GM06990 (cell line): ENCODE measurements at places on chromosomes 16 and 17.

DNA sequence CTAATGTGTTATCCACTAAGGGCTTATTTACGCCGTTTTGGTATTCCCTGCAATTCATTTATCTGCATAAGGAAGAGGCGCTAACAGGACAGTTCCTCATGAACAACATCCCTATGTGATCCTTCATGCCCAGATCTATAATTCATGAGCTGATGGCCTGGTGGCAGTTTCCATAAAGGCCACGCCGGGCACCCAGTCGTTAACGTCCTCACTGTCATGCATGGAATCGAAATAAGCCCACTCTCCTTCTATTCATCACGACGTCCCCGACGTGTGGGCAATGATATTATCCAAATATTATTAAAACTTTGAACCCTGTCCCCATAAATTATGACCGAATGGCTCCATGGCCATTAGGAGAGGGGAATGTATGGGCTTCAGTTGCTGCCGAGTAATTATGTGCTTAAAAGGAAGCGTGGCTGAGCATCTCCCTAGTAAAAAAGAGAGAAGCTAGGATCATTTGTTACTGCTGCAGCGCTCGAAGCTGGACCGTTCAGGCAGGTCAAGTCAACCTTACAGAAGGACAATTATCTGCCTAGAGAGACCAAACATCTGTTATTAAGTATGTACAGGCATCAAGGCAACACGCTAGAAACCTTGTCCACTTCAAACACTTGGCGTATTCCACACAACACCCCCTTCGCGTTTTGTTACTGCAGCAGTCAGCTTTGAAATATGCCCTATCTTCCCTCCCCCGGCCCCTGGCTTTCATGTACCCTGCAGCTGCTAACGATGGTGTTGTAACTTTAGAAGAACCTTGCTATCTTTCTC, 94.0 kb upstream of the SALL1 start:
- DNase-seq, result no peak

GRCh38 chr16:57155702-57156350, 30.0 kb downstream of the PSME3IP1 start:
- DNase-seq, result no peak

DNA sequence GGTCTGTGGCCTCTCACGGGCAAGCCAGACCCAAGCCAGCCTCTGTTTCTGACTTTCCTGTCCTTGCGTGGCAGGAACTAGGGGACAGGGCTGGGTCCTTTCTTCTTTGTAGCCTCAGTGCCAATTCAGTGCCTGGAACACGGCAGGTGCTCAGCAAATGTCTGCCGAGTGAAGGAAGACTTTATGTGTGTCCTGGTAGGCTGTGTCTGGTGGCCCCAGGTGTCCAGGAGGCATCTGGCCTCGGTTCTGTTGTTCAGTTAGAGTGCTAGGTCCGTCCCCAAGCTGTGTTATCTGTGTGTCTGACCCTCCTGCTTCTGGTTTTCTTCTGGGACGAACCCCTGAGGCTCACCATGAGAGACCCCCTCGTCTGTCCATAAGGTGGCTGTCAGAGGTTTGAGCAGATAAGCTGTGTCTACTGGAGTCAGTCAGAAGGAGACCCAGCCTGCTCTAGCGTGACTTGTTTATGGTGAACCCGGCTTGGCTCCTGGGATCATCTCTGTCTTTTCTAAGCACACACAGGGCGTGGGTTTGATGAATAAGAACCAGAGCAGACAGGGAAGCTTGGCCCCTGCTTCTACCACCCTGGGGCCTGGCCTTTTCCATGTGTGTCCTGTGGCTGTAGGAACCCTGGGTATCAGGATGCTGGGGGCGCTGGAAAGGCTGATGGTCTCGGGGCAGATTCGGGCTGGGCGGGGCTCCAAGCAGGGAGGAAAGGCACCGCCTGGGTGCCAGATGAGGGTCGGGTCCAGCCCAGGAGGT, 39.3 kb downstream of the ENGASE start:
- DNase-seq, result no peak

- no peak for DNase-seq
Observed at GRCh38 chr16:2235695-2236336, 428 bp upstream of the DNASE1L2 start.

- peak; percentile 57 for DNase-seq
Observed at GRCh38 chr17:8158267-8159031, 4.3 kb downstream of the VAMP2 start.

- peak; percentile 59 for DNase-seq
Observed at GRCh38 chr17:29005936-29006511, at the start of gene SEZ6. Gene SEZ6, minus strand, starts transcription at chr17:29006033. Its CDS starts 164 bp downstream, at chr17:29005869.

DNA sequence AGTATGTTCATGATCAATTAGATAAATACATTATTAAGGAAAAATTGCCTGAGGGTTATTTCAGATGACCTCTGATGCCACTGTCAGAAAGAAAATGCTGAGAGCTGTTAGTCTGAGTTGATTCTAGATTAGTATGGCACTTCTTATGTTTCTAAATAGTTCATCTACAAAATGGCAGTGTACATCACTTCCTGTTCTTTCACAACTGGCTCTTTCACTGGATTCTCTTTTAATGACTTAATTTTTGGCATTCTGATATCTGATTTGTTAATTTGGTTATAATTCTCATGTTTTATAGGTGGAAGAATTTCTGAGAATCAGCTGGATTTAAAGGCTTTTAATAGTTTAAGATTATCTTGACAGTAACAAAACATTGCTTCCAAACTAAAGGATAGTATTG, 3.3 kb downstream of the TAOK1 start:
- DNase-seq, result no peak

DNA sequence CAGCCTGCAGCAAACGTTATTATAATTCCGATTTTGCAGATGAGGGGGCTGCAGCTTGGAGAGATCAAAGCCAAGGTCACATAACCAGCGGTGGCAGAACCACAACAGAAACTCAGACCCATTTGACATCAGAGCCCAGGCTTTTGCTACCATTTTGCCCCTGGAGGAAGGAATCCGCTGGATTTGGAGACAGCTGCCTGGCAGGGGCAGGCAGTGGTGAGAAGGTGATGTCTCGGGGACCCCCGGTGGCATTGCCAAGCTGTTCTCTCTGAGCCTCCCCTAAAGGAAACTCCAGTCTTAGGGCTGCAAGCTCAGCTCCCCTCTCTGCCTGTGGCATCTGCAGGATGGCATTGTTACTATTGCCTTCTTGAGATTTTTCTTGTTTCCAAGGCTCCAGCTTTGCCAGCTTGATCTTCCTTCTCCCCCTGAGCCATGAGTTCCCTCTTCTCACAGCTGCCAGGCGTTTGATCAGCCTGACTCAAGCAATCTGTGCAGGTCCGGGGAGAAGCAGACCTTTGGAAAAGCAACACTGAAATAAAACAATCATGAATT, 40.8 kb downstream of the AIPL1 start:
- no peak for DNase-seq

DNA sequence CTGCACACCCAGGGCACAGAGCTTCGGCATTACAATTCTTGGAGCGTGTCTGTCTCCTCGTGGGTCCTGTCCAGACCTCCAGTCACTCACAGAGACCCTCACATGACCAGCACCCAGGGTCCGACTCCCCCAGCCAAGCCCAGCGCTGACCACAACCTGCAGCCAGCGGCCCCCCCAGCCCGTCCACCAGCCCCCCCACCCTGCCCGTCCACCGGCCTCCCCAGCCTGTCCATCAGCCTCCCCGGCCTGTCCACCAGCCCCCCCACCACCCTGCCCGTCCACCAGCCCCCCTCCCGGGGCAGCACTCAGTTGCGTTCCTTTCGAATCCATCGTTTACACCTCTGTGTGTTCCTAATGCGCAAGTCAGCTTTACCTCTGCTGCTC, 5.8 kb downstream of the SECTM1 start:
- no peak for DNase-seq

DNA sequence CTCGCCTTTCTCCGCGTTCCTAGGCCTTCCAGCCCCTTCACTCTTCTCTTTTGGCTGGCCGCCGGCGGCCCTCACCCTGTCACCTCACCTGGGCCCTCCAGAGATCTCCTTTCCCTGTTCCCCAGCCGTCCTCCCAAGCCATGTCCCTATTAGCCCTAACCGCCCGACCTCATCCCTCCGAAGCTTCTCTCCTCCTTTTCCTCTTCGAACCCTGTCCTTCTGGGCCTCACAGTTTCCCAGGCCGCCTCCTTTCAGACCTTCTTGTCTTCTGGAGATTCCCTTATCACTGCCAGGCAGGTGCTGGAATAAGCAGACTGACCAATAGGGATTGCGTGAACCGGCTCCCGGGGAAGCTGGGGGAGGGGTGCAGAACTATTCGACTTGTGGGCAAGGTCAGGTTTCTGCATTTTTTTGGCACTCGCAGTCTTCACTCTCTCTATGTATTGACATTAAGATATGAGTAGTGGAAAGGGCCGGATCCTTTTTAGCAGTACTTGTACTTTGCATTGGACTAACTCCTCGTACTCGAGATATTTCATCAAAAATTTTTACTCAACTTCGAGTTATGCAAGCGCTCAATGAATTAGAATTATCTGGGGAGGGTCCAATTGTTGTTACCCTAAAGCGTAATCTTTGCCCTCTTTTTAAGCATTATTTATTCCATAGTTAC, 690 bp downstream of the RHOT1 start:
- no peak for DNase-seq

- no peak for DNase-seq
Observed at GRCh38 chr17:77772899-77773358, 185.6 kb upstream of the TNRC6C start.

GRCh38 chr17:65593855-65594845, 32.7 kb upstream of the AXIN2 start:
- no peak for DNase-seq

GRCh38 chr16:10497132-10498101, 83.0 kb downstream of the EMP2 start:
- DNase-seq, result no peak
